Stimulated activated CD8-positive, alpha-beta memory T cell treated with anti-CD3 and anti-CD28 coated beads, Interleukin-7, amount 100 ng/mL, for 24 hours (primary cell): ENCODE measurements at places on chromosomes 6 and 20.

DNA sequence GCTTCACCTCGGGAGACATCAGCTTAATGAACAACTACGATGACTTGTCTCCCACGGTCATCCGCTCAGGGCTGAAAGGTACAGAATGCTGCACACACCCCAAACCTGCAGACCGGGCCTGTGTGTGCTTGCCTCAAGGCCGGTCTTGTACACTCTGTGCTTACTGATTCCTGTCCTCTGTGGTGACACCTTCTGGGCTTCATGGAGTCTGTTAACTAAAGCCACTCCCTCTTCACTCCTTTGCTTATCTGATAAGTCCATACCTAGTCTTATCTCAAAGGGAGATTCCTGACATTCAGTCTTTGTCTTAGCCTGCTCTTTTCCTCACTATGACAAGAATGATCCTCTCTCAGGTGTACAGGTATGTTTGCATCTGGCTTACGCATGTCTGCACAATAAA lies 107.7 kb upstream of the TMEM181 start:
- DNase-seq = no peak

GRCh38 chr6:129500958-129501739 lies 208.8 kb downstream of the ARHGAP18 start:
- no peak for DNase-seq

- no peak for DNase-seq
These were observed 111.9 kb downstream of the TBX18 start for GRCh38 chr6:84652356-84653026.

- DNase-seq = no peak
These were observed 43.5 kb upstream of the ECI2 start for GRCh38 chr6:4178737-4179333.
